Mononuclear cell (primary cell): ENCODE measurements at places on chromosomes 5 and 9. TPM values are rescaled to one million over a fixed set of nuclear protein-coding genes. Genes with fewer than 3 reads are reported as not detected.

APBA1 gene
- 0.52 TPM for total RNA-seq

WNT8A gene
- not detected for total RNA-seq

ADAMTS12 gene
- total RNA-seq, result under 0.01 TPM

ESM1 gene
- total RNA-seq, result not detected

PCBD2 gene
- 5.0 TPM for total RNA-seq

SEMA5A gene
- 0.84 TPM for total RNA-seq

CDH9 gene
- 0.10 TPM for total RNA-seq

SPINK6 gene
- total RNA-seq, result not detected

FBXO38 gene
- total RNA-seq, result 76.3 TPM

TARS1 gene
- 43.7 TPM for total RNA-seq

SPOCK1 gene
- 0.42 TPM for total RNA-seq

TNFSF15 gene
- 2.9 TPM for total RNA-seq

CAMSAP1 gene
- total RNA-seq, result 17.2 TPM

ATG12 gene
- total RNA-seq, result 63.2 TPM

SPATA31E1 gene
- not detected for total RNA-seq

SLIT3 gene
- total RNA-seq, result 0.10 TPM

IL31RA gene
- 1.8 TPM for total RNA-seq

SPAAR gene
- not detected for total RNA-seq

OR13C3 gene
- not detected for total RNA-seq

S100Z gene
- 5.6 TPM for total RNA-seq

PCDH1 gene
- 2.8 TPM for total RNA-seq

INSYN2B gene
- not detected for total RNA-seq

QRFP gene
- not detected for total RNA-seq

MAML1 gene
- total RNA-seq, result 14.0 TPM

ANKDD1B gene
- 0.52 TPM for total RNA-seq

ARSB gene
- 16.2 TPM for total RNA-seq

PPP2R2B gene
- 5.4 TPM for total RNA-seq

CCL27 gene
- total RNA-seq, result 0.21 TPM

NR2F1-AS1 gene
- not detected for total RNA-seq

CBY3 gene
- total RNA-seq, result 0.52 TPM

CDK9 gene
- total RNA-seq, result 77.8 TPM

FSTL4 gene
- total RNA-seq, result 0.52 TPM
